ENCODE measurements at places on chromosomes 12 and 14.

GRCh38 chr14:50941151-50941550, 3.1 kb downstream of the PYGL start:
- no peak for DNase-seq
- no peak overlapping the region for H3K27ac ChIP-seq
- H3K4me1 ChIP-seq = peaks cover 9% of the 10 kb centered on the region
- no peaks in the 10 kb centered on the region for H3K36me3 ChIP-seq

DNA sequence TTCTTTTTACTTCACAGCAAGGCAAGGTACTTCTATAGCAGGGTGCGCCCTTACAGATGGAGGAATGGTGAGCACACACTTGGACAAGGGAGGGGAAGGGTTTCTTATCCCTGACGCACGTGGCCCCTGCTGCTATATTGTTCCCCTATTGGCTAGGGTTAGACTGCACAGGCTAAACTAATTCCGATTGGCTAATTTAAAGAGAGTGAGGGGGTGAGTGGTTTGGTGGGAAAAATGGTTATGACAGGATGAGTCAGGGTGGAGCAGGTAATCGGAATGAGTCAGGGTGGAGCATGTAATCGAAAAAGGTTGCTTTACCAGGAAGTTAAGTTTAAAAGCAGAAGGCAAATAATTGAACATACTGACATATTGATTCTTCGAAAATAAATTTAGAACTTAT, 23.7 kb upstream of the RAB21 start:
- H3K27ac ChIP-seq = peak overlapping the region; percentile 68
- H3K4me3 ChIP-seq = no peak overlapping the region
- H3K36me3 ChIP-seq = no peaks in the 10 kb centered on the region
- no peaks in the 10 kb centered on the region for H3K27me3 ChIP-seq
- H3K4me1 ChIP-seq = no peaks in the 10 kb centered on the region

GRCh38 chr14:92362781-92363235, 39.8 kb downstream of the SLC24A4 start:
- no peaks in the 10 kb centered on the region for H3K4me1 ChIP-seq
- H3K27ac ChIP-seq = no peak overlapping the region
- DNase-seq = no peak

GRCh38 chr12:48106681-48107613, 1.1 kb upstream of the SENP1 start:
- peak overlapping the region; percentile 96 for H3K27ac ChIP-seq
- H3K27me3 ChIP-seq = no peaks in the 10 kb centered on the region
- no peaks in the 10 kb centered on the region for H3K36me3 ChIP-seq
- no peak for DNase-seq

Measured in progenitor cell of endocrine pancreas (in vitro differentiated cells).